Thoracic aorta (tissue), 2 donors: ENCODE measurements at places on chromosomes 3 and 15. TPM values are rescaled to one million over a fixed set of nuclear protein-coding genes. Genes with fewer than 3 reads are reported as not detected.

NR2F2 gene
- 31.8 TPM for total RNA-seq

ATP2B2 gene
- total RNA-seq, result not detected

HYPK gene
- 9.2 TPM for total RNA-seq

CFAP100 gene
- not detected for total RNA-seq

NOX5 gene
- 0.54 TPM for total RNA-seq

SV2B gene
- total RNA-seq, result 2.6 TPM

TM4SF18 gene
- 4.9 TPM for total RNA-seq

DOCK3 gene
- 0.71 TPM for total RNA-seq

THRB gene
- total RNA-seq, result 40.3 TPM
